ENCODE measurements at places on chromosomes 2 and 18.

- no peak for DNase-seq
Observed at GRCh38 chr2:45944074-45944473, 292.6 kb downstream of the PRKCE start.

- no peak for DNase-seq
Observed at GRCh38 chr2:129354631-129355030, 624.8 kb upstream of the RAB6C start.

DNA sequence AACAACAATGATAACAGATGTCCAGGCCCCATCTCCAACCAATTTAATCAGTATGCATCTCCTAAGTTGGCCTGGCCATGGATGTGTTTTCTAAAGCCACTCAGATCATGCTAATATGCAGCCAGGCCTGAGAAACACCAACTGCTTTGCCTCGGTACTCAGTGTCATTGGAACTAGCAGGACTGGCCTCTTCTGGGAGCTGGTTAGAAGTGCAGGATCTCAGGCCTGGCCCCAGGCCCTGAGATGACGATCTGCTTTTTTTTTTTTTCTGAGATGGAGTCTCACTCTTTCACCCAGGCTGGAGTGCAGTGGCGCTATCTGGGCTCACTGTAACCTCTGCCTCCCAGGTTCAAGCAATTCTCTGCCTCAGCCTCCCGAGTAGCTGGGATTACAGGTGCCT, 69.1 kb downstream of the IRS1 start:
- DNase-seq, result no peak

DNA sequence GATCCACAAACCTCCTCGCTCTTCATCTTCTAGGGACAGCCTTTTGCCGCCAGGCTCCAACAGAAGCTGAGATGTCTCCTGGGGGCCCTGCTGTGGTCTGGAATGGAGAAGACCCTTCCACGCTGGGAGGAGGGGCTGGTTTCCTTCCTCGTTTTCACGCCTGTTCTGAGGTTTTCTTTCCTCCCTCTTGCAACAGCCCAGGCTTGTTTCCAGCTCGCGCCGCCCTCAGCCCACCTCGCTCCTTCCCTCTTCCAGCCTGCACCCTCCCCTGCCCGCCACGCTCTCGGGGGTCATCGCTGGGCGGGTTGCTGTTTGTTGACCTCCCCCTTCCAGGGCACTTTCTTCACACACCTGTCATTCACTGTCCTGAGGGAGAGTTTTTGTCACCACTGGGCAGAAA, 55.4 kb downstream of the VAPA start:
- DNase-seq, result no peak
